Suppressor macrophage treated with lipopolysaccharide for 1 hour (primary cell): ENCODE measurements at places on chromosomes 3 and 15.

- peak; percentile 15 for DNase-seq
Observed at GRCh38 chr3:125602752-125603649, 7.7 kb upstream of the OSBPL11 start.

DNA sequence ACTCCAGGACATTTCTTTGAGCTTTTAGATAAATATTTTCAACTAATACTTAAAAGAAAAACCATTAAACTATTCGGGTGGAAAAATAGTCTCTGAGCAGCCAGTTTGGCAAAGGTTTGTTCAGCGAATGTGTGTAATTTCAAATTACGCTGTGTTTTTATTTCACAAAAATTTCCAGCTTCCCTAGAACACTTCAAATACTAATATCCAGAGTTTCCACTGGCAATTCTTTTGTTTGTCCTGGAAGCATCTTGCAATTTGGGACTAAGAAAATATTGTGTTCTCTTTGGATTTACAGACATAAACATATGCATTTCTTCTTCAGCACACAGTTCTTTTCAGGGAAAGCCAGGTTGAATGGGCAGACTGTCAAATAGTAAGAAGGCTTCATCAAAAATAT lies 61.9 kb downstream of the MDFIC2 start:
- no peak for DNase-seq

DNA sequence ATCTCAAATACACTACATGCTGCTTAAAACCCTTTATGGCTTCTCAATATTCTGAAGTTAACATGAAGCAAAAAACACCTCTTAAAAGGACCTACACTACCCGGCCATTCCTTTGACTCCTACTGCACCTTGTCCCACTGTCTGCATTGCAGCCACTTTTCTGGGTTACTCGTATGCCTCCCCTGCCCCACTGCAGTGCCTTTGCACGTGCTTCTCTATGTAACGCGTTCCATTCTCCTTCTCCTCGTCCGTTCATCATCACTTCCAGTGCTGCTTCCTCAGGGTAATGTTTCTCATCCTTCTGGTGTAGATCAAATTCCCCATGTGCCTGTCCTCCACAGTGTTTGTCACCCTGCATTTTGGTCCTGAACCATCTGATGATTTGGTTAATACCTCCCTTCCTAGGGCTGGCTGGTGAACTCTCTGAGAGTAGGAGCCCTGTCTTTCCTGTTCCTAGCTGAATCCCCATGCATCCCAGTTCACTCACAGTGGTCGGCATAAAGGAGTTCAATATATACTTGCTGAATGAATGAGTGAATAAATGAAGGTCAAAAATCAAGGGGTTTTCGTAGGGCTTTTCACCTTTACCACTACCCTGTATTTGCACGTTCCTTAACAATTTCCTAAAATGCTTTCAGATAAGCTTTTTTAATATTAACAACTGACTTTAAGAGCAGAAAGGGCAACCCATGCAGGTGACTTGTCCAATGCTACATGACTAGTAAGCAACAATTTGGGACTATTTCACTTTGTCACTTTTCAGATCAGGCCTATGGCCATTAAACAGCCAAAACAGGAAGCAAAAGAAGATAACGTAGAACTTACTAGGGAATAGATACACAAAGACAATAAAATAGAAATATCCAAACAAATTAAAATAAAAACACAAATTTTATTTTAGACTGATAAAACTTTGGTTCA lies 2.4 kb upstream of the STT3B start:
- DNase-seq, result peak; percentile 35

- no peak for DNase-seq
Observed at GRCh38 chr3:71265365-71265915, 318.1 kb downstream of the FOXP1 start.

DNA sequence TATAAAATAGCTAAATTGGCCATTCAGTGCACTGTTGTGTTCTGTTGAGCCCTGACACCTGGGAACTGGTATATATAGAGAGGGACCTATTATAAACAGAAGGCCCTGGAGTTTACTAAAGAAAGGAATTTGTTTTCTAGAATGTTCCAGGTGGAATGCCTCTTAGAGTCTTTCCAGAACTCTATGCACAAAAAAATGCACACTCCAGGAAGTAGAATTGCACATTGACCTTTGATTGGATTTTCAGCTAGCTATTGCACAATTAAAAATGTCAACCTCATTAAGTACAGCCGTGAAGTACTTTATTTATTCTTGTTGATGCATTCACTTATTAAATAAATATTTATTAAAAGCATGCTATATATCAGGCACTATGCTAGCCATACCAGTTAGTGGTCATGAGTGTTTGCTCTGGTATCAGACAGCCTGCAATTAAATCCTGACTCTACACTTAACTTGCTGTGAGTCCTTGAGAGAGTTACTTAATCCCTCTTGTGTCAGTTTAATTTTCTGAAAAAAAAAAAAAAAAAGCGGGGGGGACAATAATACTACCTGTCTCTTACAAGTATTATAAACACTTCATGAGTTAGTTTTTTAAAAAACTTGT lies 40.8 kb downstream of the NDUFB4 start:
- DNase-seq, result no peak

GRCh38 chr3:149003653-149004305 lies 12.4 kb downstream of the GYG1 start:
- no peak for DNase-seq

- no peak for DNase-seq
Observed at GRCh38 chr15:91925794-91926193, 72.3 kb downstream of the SLCO3A1 start.

DNA sequence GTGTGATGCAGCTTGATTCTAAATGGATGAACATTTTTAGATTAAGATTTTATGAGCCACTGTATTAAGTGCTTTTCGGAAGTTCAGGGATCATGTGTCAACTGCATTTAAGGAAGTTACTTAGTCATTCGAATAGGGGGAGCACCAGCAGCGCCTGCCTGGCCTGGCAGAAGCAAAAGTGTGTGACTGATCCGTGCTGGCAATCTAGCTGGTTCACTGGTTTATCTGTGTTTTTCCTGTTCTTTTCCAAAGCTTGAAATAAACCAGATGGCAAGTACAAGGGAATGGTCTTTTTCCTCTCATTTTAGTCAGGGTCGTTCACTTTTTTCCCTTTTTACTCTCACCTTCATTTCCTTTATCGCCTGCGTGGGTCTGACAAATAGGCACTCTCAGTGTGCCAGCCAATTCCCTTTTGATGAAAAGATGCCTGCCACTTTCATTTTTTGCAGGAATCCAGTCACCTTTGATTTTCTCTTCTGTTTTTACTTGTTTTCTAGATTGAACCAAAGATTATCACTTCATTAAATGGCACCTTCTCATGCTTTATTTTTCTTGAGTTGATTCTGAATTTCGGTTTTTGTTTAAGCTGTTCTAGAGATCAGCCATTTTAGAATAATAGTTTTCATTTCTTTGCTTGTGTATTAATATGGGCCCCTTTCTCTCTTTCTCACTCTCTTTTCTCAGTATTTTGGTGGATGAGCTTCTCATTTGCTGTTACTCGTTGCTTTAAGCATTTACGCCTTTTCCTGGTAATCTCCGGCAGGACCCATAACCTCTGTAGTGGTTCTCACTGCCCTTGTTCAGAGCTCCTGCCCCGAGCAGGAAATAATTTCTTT lies 2.8 kb downstream of the ABHD2 start:
- DNase-seq, result peak; percentile 92

DNA sequence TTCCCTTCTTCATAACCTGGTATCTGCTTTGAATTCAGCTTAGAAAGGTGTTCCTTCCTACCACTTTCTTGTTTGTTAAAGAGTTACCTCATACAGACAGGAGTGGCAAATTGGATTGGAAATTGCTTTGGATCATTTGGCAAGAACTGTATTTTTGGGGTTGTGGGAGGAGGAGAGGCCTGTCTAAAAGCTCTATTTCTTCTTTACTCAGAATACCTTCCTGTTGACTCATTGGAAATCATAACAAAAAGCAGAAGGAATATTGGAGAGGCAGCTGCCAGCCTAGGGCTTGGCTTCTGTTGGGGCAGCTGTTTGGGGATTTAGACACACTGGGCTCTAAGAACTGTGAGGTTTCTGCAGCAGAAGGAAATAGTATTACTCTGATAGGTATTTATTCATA lies 14.2 kb downstream of the IQGAP1 start:
- DNase-seq, result peak; percentile 92

DNA sequence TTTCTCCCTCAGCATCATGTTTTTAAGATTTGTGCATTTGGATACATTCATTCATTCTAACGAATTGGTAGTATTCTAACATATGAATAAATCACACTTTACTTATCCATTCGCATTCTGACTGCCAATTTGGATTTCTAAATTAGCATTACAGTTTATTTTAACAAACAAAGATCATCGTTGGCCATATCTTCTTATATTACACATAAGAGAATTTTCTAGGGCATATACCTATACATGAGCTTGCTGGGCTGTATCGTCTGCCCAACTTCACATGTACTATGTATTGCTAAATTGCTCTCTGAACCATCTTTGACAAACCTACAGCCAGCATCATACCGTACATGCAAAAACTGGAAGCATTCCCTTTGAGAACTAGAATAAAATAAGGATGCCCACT lies 265.8 kb upstream of the PPP2R3A start:
- DNase-seq, result no peak

- DNase-seq, result no peak
Observed at GRCh38 chr3:78994174-78995027, 773.4 kb downstream of the ROBO1 start.

GRCh38 chr3:138513090-138513843 lies 78.9 kb downstream of the ESYT3 start:
- no peak for DNase-seq

GRCh38 chr3:127959041-127959440 lies 44.0 kb downstream of the KBTBD12 start:
- DNase-seq, result no peak

GRCh38 chr3:29318251-29318650 lies 37.4 kb downstream of the RBMS3 start:
- DNase-seq, result no peak

DNA sequence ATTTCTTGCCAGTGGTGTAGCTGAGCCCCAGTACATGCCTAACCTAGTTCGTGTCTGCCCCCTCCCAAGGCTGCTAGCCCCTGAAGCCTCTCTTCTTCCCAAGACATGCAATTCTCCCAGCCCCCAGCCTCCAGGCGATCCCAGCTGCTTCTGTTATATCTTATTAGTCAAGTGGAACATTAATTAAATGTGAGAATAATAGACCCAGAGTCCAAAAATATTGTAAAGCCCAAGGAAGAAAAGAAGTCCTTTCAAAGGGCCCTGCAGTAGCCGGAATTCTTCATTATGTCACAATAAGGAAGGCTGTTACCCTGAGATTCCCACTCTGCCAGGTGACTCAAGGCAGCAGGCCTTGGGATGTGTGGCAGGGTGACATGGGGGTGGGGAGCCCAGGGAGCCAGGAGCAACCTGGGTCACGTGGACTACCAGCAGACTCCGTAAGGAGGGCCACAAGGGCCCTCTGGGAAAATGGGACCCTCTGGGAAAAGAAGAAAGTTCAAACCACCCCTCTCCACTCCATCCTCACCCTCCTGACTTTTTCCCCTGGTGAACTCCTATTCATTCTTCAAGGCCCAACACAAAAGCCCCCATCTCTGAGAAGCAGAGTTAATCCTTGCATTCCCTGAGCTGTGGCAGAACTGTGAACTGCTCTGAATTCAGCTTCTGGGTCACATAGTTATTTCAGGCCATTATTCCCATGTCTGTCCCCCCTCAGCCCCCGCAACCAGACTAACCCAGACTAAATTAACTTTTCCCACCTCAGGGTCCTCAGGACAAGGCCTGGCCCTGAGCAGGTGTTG lies 21.8 kb upstream of the TRH start:
- DNase-seq, result no peak

DNA sequence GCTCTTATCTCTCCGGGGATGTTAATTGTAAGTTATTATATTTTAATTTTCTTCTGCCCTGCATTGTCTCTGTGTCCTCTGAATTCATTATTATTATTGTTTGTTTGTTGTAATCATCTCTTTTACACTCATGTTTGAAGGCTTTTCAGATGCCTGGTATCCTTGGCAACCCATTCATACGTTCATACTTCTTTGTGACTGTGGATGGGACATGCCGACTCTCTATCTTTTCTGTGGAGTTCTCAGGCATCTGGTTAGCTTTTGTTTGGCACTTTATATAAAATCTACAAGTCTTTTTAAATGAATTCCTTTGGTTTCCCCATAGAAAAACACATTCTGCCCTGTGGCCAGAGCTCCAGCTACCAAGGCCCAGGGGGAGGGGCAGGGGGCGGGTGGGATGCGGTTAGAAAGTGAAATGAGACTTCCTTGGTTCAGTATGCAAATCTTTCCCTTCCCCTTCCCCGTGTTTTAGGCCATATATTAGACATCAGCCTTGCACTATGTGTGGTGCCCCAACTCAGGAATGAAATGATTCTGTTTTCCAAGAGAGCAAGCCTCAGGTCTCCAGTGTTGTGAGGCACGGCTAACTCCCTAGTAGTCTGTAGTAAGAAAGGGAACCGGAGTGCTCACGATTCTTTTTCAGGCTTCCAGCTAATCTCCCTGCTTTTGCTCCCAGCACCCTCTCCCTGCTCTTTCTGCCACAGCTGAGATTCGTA lies 79.2 kb downstream of the SST start:
- DNase-seq, result no peak

DNA sequence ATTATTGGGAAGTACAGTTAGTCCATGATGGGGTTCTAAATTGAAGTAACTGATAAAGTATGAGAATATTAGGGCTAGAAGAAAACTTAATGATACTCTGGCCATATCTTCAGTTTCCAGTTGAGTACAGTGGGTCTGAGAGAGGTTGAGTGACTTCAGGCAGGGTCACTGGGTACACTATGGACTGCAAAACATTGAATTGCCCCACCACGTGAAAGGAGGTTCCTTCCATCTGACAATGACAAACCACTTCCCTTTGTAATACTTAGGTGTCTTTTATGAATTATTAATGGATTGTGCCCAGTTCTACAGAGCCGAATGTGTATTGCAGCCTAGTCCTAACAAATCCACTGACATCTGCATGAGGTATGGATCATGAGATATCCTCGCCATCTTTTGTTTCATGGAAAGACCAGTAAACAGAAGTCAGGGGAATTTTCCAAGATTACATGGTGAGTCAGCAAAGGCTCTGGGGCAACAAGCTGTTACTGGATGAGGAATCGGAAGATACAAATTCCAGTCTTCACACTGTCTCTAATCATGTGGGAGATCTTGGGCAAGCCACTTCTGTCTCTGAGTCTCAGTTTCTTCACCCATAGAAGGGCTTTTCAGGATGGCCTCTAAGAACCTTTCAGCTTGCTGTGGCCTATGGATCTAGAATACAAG lies 66.5 kb upstream of the BCL6 start:
- DNase-seq, result peak; percentile 84

DNA sequence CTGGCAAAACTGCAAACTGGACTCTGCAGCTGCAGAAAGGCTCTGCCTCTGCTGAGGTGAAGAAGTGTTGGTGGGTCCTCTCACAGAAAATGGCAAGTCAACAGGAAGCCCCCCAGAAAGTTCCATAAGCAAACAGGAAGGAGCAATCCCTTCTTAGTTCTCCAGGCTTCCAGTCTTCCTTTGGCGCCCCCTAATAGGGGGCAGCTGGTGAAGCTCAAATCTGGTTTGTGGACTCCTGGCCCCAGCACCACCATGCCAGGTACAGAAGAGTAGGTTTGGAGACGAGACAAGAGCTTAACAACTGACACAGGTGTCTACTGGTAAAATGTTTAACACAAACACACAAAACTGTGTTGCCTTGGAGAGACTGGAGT lies 35.5 kb downstream of the LEO1 start:
- DNase-seq, result no peak
